Activated naive CD8-positive, alpha-beta T cell treated with anti-CD3 and anti-CD28 coated beads for 36 hours (primary cell): ENCODE measurements at places on chromosomes 5 and 9. TPM values are rescaled to one million over a fixed set of nuclear protein-coding genes. Genes with fewer than 3 reads are reported as not detected.

The GAS1 gene
- total RNA-seq, result 0.08 TPM

The ROR2 gene
- total RNA-seq, result not detected

The ACOT12 gene
- not detected for total RNA-seq

DNA sequence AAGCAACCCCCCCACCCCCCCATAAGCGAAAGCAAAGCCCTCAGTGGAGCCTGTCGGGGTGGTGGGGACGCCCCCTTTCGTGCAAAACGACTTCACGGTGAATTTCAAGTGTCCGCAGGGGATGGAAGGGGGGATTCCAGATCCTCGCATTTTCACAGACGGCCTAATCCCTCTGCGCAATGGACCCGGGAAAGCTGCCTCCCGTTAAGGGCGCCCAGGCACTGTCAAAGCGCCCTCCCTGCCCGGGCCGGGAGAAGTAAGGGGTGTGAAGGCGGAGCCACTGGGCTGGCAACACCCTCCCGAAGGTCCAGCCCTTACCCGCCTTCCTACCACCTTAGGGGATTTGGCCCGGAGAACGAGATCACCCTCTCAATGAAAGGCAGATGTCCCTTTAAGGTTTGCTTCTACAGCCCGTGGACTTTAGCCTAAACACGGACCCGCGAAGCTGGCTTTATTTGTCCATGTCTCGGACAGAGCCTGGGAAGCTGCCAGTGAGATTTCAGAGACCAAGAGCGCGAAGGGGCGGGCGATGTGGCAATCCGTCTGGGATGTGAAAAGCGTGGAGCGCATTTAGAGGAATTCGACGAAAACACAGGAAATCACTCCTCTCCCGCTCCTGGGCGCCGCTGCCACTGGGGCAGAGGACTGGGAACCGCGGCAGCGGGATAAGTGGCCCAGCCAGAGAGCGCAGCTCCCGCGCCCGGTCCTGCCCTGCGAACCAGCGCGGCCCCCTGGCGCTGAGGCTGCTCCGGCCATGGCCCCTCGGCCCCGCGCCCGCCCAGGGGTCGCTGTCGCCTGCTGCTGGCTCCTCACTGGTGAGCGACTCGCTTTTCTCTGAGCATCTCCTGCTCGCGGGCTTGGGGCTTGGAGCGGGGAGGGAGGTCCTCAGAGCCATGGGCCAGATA is at the start of the genes ITGA1 and PELO:
ITGA1 (plus strand) TSS at position 317 of the 905 bp plus-strand sequence; CDS start at position 755, 438 bp downstream.
PELO (plus strand) TSS at position 317 of the 905 bp plus-strand sequence. CDS start 12,479 bp downstream, outside the sequence.
- H3K36me3 ChIP-seq, result peaks cover 20% of the 10 kb centered on the region
- no peaks in the 10 kb centered on the region for H3K27me3 ChIP-seq
- peak; percentile 72 for DNase-seq
- peak within 1 kb of the TSS; percentile 88 for H3K27ac ChIP-seq

DNA sequence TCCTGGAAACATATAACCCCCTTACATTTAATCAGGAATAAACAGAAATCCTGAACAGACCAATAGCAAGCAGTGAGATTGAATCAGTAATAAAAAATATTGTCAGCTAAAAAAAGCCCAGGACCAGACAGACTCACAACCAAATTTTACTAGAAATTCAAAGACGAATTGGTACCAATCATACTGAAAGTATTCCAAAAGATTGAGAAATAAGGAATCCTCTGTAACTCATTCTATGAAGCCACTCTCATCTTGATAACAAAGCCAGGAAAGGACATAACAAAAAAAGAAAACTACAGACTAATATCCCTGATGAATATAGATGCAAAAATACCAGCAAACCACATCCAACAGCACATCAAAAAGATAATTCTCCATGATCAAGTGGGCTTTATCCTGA is 714.0 kb downstream of the SEMA5A start:
- no peak overlapping the region for H3K4me3 ChIP-seq
- DNase-seq, result no peak
- no peaks in the 10 kb centered on the region for H3K27me3 ChIP-seq

GRCh38 chr5:11432116-11432515 is 472.1 kb downstream of the CTNND2 start:
- no peak overlapping the region for H3K4me3 ChIP-seq
- H3K36me3 ChIP-seq, result no peaks in the 10 kb centered on the region
- H3K4me1 ChIP-seq, result no peaks in the 10 kb centered on the region

GRCh38 chr9:135526730-135527571 is 5.7 kb downstream of the LCN1 start:
- no peaks in the 10 kb centered on the region for H3K27me3 ChIP-seq
- H3K27ac ChIP-seq, result no peak overlapping the region
- DNase-seq, result no peak
- H3K4me1 ChIP-seq, result no peaks in the 10 kb centered on the region
- H3K4me3 ChIP-seq, result no peak overlapping the region

DNA sequence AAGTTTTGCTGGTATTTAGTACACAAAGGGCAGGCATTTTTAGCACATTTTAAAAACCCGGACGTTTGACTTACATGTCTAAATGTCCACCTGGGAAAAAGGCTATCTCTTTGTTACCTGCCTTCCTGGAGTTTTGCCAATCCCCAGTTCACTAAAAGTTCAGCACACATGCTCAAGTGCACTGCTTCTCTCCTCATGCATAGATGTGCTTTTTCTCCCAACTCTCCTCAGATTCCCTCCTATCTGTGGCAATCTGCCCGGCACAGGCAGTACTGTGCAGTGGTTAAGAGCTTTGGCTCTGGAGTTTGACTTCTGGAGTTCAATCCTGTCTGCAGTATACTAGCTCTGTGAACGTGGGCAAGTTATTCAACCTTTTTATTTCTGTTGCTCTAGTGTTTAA is 8.3 kb upstream of the CCNO start:
- H3K27ac ChIP-seq, result no peak overlapping the region
- H3K4me3 ChIP-seq, result no peak overlapping the region
- no peaks in the 10 kb centered on the region for H3K4me1 ChIP-seq
- H3K27me3 ChIP-seq, result peaks cover 13% of the 10 kb centered on the region

DNA sequence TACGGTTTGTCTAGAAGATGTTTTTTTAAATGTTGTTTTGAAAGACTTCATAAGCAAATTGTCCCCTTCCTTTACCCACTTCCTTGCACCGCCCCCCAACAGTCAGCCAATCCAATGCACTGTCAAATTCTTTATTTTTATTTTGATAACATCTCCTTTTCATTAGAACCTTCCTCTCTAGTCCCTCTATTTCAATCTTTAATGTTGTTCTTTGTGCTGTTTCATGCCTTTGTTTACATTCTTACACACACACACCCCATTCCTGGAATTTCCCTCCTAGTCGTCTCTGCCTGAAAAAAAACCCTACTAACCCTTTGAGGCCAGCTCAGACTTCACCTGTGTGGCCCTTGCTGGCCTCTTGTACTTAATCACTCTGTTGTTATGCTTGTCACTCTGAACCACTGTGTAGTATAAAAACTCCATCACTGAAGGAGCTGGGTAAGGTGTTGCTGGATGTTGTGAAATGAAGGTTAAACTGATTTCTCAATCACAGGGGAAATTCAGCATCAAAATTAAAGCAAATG is 133.4 kb downstream of the UGCG start:
- H3K27me3 ChIP-seq, result peaks cover 45% of the 10 kb centered on the region
- H3K4me3 ChIP-seq, result no peak overlapping the region
- H3K27ac ChIP-seq, result peak overlapping the region; percentile 6
- H3K36me3 ChIP-seq, result peaks cover 4% of the 10 kb centered on the region
- peaks cover 49% of the 10 kb centered on the region for H3K4me1 ChIP-seq

DNA sequence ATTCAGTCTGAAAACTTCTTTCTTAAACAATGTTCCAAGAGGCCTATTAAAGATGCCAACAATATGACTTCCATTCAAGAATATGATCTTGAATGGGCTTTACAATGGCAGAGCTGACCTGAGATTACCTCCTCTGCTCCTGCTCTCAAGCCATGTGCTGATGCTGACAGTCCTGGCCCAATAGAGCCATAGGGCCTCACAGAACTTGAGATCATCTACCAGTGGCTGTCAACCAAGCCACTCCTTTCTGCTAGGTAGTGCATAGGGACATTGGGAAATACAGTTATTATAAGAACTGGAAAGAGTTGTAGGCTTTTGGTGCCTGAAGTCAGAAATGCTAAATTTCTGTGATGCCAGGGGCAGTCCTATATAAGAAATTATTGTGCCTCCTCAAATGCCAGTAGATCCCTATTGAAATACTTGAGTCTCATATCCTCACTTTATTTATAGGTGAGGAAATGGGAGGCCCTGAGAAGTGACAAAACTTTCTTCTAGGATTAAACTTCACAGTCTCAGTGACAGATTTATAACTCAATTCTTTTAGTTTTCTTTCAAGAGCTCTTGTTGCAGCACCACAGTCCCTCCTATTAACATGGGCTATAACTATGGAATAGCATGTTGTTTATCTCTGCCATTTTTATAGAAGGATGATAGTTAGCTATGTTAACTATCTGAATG is 10.9 kb downstream of the GHR start:
- H3K4me1 ChIP-seq, result no peaks in the 10 kb centered on the region
- DNase-seq, result no peak
- H3K27me3 ChIP-seq, result no peaks in the 10 kb centered on the region
- no peak overlapping the region for H3K4me3 ChIP-seq

GRCh38 chr5:26024774-26025173 is 1013.6 kb downstream of the CDH9 start:
- no peaks in the 10 kb centered on the region for H3K27me3 ChIP-seq
- no peaks in the 10 kb centered on the region for H3K36me3 ChIP-seq
- H3K4me3 ChIP-seq, result no peak overlapping the region
- DNase-seq, result no peak

DNA sequence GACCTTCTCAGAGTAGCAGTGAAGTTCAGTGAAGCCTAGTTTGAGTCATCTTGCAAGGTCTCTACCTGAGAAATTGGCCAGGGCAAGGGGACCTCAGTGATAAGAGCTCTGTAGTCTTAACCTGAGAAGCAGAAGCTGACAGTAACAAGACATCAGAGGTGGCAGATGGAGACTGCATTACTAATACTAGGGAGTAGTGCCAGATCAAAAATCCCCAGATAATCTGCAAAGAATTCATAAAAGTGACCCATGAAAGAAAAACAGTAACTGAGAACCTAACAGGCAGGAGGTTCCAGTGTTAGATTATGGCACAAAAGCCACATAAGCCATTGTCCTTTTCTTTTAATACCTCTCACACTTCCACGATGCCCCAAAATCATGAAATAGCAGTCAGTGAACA is 175.5 kb downstream of the MUSK start:
- H3K4me1 ChIP-seq, result no peaks in the 10 kb centered on the region
- H3K36me3 ChIP-seq, result no peaks in the 10 kb centered on the region
- H3K27me3 ChIP-seq, result no peaks in the 10 kb centered on the region
- no peak for DNase-seq

- H3K4me3 ChIP-seq, result no peak overlapping the region
- no peak for DNase-seq
- no peaks in the 10 kb centered on the region for H3K27me3 ChIP-seq
- H3K4me1 ChIP-seq, result no peaks in the 10 kb centered on the region
- H3K36me3 ChIP-seq, result no peaks in the 10 kb centered on the region
- H3K27ac ChIP-seq, result no peak overlapping the region
Measured at GRCh38 chr5:158127536-158127935, 268.6 kb upstream of the CLINT1 start.

- no peaks in the 10 kb centered on the region for H3K4me1 ChIP-seq
- H3K27me3 ChIP-seq, result peaks cover 3% of the 10 kb centered on the region
- H3K27ac ChIP-seq, result no peak overlapping the region
- H3K4me3 ChIP-seq, result no peak overlapping the region
Measured at GRCh38 chr5:52452098-52452497, 335.6 kb upstream of the ITGA1 start.

DNA sequence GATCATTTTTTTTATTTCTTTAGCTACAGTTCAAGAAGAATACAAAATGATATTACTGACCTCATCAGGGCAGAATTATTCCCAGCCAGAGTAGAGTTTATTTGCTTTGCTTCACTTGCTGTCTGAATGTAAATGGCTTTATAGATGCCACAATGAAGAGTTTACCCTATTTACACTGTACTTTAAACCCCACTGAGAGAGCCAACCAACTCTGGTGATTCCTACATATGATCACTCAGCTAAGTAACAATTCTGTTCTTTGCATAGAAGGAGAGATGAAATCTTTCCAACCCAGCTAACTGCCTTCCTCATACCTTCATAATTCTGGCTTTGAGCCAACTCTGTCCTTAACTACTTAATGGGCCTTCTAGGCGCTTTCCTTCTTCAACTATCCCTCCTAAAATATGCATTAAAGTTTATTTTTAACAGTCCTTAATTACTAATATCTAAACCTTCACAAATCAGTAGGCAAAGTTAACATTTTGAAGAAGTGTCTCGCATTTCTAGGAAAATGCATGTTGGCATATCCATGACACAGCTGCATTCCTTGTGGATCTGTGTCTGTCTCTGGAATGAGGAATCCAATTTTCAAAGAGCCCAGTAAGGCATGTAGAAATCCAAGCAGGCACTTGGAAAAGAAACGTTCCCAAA is 284.8 kb upstream of the GRAMD2B start:
- no peaks in the 10 kb centered on the region for H3K27me3 ChIP-seq
- no peaks in the 10 kb centered on the region for H3K36me3 ChIP-seq
- no peak overlapping the region for H3K4me3 ChIP-seq
- DNase-seq, result no peak
- no peaks in the 10 kb centered on the region for H3K4me1 ChIP-seq
- H3K27ac ChIP-seq, result no peak overlapping the region

- no peak overlapping the region for H3K4me3 ChIP-seq
- no peak for DNase-seq
- H3K27ac ChIP-seq, result no peak overlapping the region
- H3K36me3 ChIP-seq, result no peaks in the 10 kb centered on the region
Measured at GRCh38 chr9:85040821-85041465, 371.4 kb downstream of the NTRK2 start.

GRCh38 chr9:98215821-98216220 is 23.4 kb upstream of the CORO2A start:
- no peaks in the 10 kb centered on the region for H3K27me3 ChIP-seq
- no peaks in the 10 kb centered on the region for H3K4me1 ChIP-seq
- H3K36me3 ChIP-seq, result no peaks in the 10 kb centered on the region
- H3K27ac ChIP-seq, result no peak overlapping the region
- H3K4me3 ChIP-seq, result no peak overlapping the region

GRCh38 chr5:133613743-133614142 is 1.4 kb upstream of the FSTL4 start:
- H3K4me1 ChIP-seq, result peaks cover 13% of the 10 kb centered on the region
- no peaks in the 10 kb centered on the region for H3K36me3 ChIP-seq
- peaks cover 54% of the 10 kb centered on the region for H3K27me3 ChIP-seq
- no peak for DNase-seq

GRCh38 chr9:37246826-37247225 is 126.5 kb downstream of the ZCCHC7 start:
- peaks cover 9% of the 10 kb centered on the region for H3K4me1 ChIP-seq
- no peak for DNase-seq
- no peaks in the 10 kb centered on the region for H3K27me3 ChIP-seq

GRCh38 chr9:124420991-124421543 is 5.8 kb upstream of the PSMB7 start:
- DNase-seq, result no peak
- peaks cover 1% of the 10 kb centered on the region for H3K4me1 ChIP-seq
- H3K27me3 ChIP-seq, result no peaks in the 10 kb centered on the region
- H3K4me3 ChIP-seq, result no peak overlapping the region
- no peak overlapping the region for H3K27ac ChIP-seq
